NCI-H2107 (cell line): ENCODE measurements at places on chromosomes 13 and 19.

- no peak for DNase-seq
These were observed 50.2 kb downstream of the FLT3 start for GRCh38 chr13:28049880-28050875.

- no peak for DNase-seq
These were observed 1191.0 kb downstream of the SLITRK5 start for GRCh38 chr13:88862095-88862620.

- DNase-seq, result no peak
These were observed 49.6 kb downstream of the DOCK9 start for GRCh38 chr13:98927951-98928927.

- no peak for DNase-seq
These were observed 38.2 kb upstream of the KATNAL1 start for GRCh38 chr13:30345426-30346100.

- DNase-seq, result no peak
These were observed 21.4 kb downstream of the PABPC3 start for GRCh38 chr13:25117312-25117711.

DNA sequence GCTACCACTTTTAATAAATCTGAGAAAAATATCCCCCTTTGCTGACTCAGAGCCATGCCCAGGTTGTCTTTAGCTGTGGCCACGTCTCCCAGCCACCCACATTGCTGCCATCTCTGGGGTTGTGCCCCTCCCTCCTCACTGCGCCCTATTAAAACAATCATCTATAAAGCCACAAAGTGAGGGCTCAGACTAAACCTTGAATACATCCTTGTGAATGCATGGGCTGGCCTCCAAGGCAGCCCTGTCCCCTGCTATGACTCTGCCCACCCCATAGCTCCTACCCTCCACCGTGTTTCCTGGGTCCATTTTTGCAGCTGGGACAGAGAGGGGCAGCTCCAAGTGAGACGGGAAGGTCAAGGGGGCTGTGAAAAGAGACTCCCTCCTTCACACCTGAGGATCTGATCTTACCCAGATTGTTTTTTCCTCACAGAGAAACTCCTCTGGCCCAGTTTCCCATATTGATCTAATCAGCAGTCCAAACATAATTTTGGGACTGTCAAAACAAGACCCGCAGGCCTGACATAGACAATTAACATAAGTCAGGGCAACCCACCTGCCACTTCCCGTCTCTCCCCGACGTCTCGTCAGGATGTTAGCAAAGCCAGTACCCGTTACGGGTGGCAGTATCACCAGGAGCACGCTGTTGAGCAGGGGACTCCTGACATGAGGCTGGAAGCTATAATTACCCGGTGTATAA lies 199.0 kb downstream of the KATNAL1 start:
- DNase-seq, result no peak

DNA sequence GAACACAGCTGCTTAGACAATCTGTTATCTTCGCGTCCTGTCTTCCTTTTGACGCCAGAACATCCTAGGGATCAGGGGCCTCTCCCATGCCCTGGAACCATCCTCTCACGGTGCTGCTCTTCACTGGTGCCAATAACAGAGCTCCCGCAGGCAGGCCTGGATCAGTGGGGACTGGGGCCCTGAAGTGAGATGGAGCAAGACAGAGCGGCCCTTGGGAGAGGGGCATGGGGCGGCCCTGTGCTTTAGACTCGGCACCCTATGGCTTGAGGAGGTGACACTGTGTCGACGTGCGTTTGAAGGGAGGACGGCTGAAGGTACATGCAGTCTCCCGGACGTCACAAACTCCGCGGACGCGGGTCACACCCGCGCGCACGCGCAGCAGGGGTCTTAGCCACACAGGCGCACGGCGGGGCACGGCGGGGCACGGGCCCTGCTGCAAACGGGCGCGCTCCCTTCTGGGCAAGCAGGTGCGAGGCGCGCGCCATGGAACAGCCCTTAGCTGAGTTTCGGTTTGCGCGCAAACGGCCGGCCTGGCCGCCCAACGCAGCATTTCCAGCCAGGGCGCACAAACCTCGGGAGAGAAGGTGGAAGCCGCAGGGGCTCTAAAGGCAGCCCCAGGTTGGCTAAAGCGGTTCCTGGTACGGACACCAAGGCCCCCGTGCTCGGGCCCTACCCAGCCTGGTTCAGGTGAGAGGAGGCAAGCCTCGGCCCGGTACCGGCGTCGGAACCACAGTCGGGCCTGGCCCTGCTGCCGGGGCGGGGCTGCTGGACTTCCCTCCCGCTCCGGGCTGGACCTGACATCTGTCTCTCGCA lies 16.5 kb upstream of the RNF17 start:
- peak; percentile 19 for DNase-seq

GRCh38 chr19:46678110-46678732 lies 17.2 kb upstream of the DACT3 start:
- no peak for DNase-seq

- no peak for DNase-seq
These were observed 262.3 kb downstream of the POU4F1 start for GRCh38 chr13:78341032-78341431.

GRCh38 chr13:101262306-101262705 lies 154.0 kb downstream of the NALCN start:
- DNase-seq, result no peak

- DNase-seq, result no peak
These were observed 176.6 kb upstream of the STARD13 start for GRCh38 chr13:33462109-33462508.

DNA sequence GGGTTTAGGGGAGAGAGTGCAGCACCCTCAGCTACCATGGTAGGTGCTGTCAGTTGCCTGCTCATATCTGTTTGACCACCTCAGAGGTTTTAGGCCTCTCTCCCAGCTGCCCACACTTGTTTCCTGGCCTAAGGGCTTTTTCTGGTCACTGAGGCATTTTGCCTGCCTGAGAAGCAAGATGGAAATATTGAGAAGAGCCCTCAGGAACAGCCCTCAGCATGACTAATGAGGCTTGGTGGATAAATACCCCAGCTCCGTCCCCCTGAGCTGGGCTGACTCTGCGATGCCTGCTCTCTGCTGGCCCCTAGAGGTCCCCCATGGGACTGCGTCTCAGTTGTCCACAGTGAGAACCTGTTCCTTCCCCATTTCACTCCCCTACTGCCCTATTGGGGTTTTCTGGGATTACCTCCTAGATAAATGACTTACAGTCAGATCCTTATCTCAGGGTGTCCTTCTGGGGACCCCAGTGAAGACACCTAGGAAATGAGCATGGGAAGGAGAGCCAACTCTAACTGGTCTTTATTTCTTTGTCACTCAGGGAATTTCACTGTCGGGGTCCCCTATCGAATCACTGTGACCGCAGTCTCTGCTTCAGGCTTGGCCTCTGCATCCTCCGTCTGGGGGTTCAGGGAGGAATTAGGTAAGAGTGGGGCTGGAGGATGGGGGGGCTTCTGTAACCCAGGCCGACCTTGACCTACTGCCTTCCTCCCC lies 13.3 kb downstream of the PALM3 start:
- DNase-seq, result no peak

GRCh38 chr13:36875961-36876360 lies 44.1 kb downstream of the SMAD9 start:
- DNase-seq, result no peak

- peak; percentile 11 for DNase-seq
These were observed 17.0 kb downstream of the ALOX5AP start for GRCh38 chr13:30752201-30752797.

GRCh38 chr19:33649627-33650305 lies 28.0 kb downstream of the CHST8 start:
- DNase-seq, result no peak

DNA sequence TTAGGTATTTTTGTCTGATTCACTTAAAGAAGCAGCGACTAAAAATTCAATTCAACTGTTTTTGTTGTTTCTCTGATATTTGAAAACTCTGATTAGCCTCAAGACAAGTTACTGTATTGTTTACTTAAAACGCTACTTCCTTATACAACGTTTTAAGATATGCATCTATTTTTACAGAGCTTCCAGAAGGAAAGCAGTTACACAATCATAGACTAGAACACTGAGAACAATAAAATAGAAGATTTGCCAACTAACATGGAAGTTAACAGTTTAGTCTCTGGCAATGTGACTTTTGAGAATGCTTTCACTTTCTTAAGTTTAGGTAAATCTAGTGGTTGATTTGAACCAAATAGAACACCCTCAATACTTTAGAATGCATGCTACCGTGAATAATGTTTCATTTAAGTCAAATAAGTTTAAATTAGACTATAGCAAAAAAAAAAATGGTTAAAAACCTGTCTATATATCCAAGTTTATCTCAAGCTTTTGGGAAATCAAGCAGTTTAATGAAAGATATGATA lies 614.8 kb downstream of the DACH1 start:
- no peak for DNase-seq
